ENCODE measurements at places on chromosomes 7 and 10.

- DNase-seq, result no peak
Measured at GRCh38 chr10:117366741-117367140, 8.5 kb downstream of the PDZD8 start.

GRCh38 chr10:104557966-104558365, 83.1 kb upstream of the SORCS3 start:
- DNase-seq, result no peak

- DNase-seq, result no peak
Measured at GRCh38 chr10:78892338-78893176, 176.2 kb upstream of the ZMIZ1 start.

DNA sequence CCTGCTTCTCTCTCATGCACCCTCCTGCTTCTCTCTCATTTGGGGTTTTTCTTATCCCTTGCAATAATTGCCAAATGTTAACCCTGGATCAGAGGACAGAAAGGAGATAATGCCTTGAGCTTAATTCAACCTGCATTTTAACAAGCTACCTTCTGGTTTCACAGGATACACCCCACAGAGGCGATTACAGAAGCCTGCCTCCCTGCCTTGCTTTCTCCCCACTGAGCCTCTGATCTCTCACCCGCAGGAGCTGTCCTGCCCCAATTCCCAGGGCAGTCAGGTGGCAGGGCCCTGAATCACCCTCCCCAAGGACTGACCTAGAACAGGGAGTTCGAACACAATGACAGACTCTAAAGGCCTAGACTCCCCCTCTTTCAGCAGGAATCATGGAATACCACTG, 959.5 kb downstream of the GRID1 start:
- DNase-seq, result no peak

- no peak for DNase-seq
Measured at GRCh38 chr10:132020456-132020855, 38.7 kb upstream of the BNIP3 start.

DNA sequence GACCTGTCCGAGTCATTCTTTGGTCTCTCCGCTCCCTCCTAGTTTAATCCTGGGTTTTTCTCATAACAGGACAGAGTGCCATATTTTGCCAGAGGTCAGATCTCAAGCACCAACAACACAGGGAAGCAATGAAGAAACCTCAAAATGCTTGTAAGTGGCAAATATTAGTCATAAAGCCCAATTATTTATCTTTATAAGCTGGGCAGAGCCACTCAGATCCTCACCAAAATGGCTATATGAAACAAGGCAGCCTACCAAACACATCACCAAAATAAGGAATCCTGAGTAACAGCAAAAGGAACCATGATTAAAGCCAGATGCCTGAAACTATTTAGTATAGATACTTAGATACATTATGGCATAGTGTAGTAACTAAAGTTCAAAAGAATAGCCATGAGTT, 4.7 kb downstream of the ECD start:
- DNase-seq, result no peak

DNA sequence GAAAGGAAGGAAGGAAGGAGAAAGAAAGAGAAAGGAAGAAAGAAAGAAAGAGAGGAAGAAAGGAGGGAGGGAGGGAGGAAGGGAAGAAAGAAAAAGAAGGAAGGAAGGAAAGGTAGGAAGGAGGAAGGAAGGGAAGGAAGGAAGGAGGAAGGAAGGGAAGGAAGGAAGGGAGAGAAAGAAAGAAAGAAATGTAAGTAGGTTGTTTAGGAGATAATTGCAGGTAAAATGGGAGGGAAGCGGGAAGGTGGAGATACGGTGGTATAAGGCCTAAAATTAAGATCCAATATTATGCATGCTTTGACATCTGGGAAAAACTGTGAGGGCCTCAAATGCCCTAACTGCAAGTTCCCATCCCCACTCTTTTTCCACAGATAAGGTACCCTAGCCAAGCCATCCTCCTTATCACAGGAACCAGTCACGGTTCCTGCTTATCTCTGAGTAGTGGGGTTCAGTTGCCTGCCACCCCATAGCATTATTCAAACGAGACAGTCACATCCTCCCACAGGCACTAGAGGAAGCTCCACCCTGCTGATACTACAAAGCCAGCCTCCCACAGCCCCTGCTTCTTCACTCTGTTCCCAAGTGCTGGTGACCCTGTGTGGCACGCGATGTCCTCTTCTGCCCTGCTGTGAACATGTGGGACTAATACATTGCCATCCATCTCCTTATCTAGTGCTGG, 28.7 kb downstream of the ST8SIA6 start:
- no peak for DNase-seq

DNA sequence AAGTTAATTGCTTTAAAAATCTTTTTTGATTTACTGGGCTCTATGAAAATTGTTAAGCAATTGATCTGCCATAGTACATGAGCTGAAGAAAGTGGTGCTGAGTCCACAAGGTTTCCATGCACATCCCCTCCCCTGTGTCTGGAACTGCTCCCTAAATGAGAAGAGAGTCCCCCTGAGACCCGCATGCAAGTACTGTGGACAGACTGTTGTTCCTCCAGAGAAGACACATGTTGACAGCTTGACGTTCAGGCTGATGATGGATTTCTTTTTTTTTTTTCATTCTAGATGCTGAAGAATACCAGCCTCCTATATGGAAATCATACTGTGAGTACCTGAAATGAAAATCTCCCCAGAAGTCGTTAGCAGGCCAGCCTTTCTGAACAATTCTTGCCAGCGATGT, 159.8 kb downstream of the CHN2 start:
- DNase-seq, result no peak

GRCh38 chr10:98312822-98313221, 44.8 kb upstream of the LOXL4 start:
- no peak for DNase-seq

GRCh38 chr10:71719464-71720201, at the start of gene C10orf105:
Gene C10orf105, minus strand, starts transcription at chr10:71719778. Its CDS starts 3,441 bp downstream, at chr10:71716337.
- no peak for DNase-seq

GRCh38 chr7:117808341-117808757, 64.9 kb downstream of the CTTNBP2 start:
- no peak for DNase-seq

- DNase-seq, result no peak
Measured at GRCh38 chr7:151387161-151388006, 22.5 kb downstream of the WDR86 start.

- no peak for DNase-seq
Measured at GRCh38 chr10:78109210-78109609, 75.5 kb downstream of the RPS24 start.

GRCh38 chr7:101832205-101832631, 14.8 kb downstream of the CUX1 start:
- no peak for DNase-seq

- no peak for DNase-seq
Measured at GRCh38 chr10:128016423-128017060, 109.6 kb downstream of the PTPRE start.

All from activated naive CD4-positive, alpha-beta T cell (primary cell).